ENCODE measurements at places on chromosomes 5 and 9.

DNA sequence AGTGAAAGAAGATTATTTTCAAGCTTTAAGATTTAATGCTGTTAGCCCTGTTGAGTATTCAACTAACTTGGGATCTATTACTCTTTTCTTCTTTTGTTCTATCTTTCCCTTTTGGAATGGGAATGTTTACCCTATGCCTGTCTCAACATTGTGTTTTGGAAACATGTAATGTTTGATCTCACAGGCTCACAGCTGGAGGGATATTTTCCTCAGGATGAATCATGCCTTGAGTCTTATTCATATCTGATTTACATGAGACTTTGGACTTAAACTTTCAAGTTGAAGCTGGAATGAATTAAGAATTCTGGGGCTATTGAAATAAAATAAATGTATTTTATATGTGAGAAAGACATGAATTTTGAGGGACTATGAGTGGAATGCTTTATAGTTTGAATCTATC is 607.8 kb upstream of the PTGER4 start:
- no peak for DNase-seq

DNA sequence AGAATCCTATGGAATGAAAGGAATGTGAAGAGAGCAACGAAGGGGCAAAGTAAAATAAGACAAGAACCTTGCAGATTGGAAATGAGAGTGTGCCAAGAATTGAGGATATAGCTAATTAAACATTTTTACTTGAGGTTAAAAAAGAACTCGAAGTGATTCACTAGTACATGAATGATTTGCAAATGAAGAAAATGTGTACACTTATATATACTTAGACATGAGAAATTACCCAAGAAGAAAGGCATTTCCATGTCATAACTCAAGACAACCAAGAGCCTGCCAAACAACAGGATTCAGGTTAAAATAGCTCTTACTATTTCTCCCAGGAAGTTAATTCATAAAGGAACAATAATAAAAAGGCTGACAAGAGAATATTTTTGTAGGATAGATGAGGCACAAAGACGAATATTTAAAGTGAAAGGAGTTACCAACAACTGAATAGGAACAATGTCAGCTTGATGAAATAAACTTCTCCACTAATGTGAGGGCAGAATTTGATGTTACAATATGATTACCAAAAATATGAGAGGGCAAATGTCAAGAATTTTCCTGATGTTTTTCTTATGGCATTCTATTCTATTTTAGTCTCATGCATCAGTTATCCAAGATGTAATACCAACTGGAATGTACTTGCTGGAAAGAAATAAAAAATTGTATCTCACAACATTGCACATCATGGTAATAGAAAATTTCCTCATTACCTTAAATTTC is 18.9 kb upstream of the NPR3 start:
- no peak for DNase-seq

DNA sequence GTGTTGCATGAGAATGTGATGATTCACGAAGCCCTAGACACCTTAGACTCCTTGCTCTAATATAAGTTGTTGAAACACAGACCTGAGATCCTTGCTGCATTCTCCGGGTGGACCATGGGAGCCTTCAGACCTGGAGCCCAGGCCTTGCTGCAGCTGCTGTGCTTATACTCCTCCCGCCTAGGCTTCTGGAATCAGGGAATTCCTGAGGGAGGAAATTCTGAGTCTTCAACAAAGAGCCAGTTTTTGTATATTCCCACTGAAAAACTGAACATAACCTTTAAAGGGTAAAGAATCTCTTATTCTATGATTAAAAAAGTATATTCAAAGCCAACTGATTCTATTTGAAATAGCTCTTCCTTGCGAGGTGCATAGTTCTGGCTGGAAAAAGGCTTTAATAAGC is 245.1 kb upstream of the ELAVL2 start:
- no peak for DNase-seq

DNA sequence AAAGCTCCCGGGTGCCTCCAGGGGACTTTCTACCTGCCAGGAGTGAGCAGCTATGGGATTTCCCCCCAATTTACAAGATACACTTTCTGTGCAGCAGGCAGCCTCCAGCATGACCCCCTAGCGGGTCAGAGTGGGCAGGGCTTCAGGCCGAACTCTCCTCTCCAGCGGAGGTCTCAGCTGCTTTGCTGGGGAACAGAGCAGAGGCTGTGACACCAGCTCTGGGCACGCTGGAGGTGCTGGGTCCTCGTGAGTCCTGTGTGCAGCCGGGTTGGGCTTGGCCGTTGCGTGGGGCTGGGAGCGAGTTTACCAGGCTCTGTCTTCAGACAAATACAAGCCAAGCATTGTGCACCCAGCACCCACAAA is 2.9 kb downstream of the NRARP start:
- no peak for DNase-seq

All from breast epithelium (tissue), 4 donors.